ENCODE measurements at places on chromosomes 5 and 9.

DNA sequence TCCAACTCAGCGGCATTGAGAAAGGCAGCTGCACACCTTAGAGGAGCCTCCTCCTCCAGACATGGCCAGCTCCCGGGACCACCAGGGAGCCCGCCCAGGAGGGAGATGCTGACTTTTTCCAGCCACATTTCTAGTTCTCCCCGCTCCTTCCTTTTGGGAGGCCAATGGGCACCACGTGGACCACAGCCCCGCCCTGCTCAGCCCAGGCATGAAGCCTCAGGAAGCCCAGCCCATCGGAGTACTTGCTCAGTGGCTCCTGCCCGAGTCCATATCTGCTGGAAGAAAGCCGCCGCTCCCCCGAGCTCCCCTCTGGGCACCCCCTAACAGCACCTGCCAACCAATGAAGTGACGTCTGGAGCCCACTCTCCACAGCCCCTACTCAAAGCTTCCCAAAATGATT, 52.4 kb downstream of the SMIM23 start:
- DNase-seq: no peak

- no peak for DNase-seq
Observed at GRCh38 chr9:132160802-132161742, 786 bp upstream of the NTNG2 start.

DNA sequence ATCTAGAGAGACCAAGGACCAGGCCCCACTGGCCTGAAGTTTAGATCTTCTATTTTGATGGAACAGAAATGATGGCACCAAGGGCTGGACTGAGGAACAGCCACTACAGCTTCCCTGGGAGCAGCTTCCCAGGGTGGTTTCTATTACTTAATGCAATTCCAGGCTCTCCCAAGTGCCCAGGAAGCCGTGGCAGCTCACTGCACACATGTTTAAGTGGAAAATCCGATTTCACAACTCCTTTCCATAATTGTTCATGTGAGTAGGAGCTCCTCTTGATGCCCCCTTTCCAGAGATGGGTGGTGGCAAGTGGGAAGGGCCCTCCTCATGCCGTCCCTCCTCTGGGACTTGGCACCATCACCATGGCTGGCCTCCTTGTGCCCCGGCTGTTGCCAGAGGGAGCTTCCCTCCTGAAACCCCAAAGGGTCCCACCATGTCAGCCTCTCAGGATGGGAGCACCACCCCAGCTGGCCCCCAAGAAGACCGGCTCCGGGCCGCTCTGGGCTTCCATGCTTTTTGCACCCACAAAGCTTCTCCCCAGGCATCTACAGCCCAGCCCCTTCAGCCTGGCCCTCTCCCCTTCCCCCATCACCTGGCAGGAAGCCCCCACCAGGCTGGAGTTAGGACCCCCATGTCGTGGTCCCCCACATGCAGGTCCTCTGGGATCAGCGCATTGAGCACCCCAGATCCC, 9.1 kb upstream of the UBAC1 start:
- DNase-seq: no peak

DNA sequence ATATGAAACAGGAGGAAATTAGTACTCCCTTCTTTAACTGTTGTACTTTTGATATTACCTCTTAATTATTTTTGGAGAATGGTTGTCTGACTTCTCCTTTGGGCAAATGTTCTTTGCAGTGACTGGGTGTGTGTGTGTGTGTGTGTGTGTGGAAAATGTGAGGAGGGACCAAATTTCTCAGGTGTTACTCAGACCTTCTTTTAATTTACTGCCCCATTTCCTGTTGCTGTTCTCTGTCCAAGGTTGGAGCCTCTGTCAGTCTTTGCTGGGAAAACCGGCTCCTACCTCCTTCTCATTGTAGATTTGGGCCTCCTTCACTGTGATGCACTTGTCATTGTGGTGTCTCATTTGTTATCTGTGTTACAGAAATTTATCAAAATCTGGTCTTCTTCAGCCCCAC, 68.4 kb downstream of the PBX3 start:
- DNase-seq: no peak

DNA sequence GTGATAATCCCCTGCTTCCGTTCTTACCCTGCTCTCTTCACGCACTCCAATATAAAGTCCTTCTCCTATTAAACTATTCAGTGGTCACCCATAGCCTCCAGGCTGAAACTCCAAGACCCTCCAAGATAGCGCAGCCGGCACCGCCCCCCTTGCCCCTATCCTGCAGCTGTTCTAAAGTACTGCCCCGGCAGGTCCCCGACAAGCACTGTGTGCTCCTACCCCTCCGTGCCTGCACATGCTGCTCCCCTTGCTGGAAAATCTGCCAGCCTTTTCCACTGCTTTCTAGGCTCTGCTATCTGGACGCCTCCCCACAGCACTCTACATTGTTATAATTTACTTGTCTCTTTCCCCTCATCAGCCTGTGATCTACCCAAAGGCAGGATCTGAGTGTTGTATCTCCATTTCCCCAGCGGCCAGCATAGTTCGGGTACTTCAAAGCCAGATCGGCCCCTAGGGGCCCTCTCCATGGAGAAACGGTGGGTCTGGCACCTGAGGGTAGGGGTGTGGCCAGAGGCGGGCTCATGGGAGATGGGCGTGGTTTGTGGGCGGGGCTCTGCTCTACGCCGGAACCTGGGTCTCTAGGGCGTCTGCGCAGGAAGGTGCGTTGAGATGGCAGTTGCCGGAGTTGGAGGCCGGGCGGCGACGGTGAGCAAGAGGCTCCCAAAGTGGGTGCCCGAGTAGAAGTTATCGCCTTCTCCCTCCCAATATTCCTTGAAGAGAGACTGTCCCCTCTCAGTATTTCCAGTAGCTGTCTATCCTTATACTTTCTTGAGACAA, 83.5 kb upstream of the RUSC2 start:
- DNase-seq: no peak

- no peak for DNase-seq
Observed at GRCh38 chr5:150404121-150404520, 8.6 kb downstream of the CD74 start.
